ENCODE measurements at places on chromosomes 5 and 9. TPM values are rescaled to one million over a fixed set of nuclear protein-coding genes. Genes with fewer than 3 reads are reported as not detected.

- DNase-seq = peak; percentile 38
Measured at GRCh38 chr9:3181049-3181953, 337.4 kb upstream of the PUM3 start.

GLRA1 gene
- not detected for total RNA-seq

MEGF9 gene
- total RNA-seq = 3.8 TPM

GRCh38 chr5:11026543-11026942, 265.5 kb upstream of the DAP start:
- DNase-seq = no peak

ORM2 gene
- total RNA-seq = not detected

PCDHA13 gene
- not detected for total RNA-seq

DNA sequence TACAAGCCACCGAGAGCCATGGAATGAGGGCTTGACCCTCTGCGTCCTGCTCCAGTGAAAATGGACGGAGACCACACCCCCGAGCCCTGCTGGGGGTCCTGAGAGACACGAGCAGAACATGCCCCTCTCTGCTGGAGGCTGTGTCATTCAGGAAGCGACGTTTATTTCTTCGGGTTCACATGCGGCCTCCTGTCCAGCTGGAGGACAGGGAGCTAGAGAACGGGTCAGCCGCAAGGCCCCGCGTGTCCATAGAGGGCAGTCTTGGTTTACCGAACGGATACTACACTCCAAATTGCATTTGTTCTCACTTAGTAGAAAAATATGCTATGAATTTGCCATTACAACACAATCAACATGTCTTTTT, 36.1 kb downstream of the MRPL36 start:
- peak; percentile 85 for DNase-seq

DNA sequence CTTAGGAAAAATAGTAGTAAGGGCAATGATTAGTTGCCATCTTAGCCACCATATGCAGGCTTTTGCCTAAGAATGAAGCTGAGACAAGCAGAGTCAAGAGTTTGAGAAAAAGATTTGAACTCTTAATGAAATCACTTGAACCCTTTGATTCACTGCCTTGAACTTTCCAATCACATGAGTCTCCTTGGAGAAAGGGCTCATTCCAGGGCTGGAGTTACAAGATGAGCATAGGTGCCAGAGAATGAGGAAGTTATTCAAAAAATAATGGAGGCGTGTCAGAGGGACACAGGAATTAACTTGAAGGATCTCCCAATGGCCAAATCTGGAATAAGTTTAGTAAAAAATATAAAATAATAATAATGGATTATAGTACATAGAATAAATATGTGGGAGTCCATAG, 35.3 kb downstream of the MAT2B start:
- no peak for DNase-seq

IL31RA gene
- total RNA-seq = 0.89 TPM

DNA sequence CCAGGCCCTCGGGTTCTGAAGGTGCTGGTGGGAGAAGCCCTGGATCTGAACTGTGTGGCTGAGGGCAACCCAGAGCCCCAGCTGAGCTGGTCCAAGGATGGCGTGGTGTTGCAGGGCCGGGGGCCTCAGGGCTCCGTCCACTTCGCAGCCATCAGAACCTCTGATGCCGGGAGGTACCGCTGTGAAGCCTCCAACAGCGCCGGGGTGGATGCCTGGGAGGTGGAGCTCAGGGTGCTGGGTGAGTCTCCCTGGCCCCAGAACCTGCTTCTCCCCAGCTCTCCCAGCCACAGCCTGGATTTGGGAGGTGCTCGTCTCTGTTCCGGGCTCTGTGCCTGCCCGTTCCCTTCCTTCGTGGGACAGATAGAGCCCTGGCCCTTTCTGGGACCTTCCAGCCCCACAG, 75.6 kb downstream of the HMCN2 start:
- DNase-seq = no peak

DNA sequence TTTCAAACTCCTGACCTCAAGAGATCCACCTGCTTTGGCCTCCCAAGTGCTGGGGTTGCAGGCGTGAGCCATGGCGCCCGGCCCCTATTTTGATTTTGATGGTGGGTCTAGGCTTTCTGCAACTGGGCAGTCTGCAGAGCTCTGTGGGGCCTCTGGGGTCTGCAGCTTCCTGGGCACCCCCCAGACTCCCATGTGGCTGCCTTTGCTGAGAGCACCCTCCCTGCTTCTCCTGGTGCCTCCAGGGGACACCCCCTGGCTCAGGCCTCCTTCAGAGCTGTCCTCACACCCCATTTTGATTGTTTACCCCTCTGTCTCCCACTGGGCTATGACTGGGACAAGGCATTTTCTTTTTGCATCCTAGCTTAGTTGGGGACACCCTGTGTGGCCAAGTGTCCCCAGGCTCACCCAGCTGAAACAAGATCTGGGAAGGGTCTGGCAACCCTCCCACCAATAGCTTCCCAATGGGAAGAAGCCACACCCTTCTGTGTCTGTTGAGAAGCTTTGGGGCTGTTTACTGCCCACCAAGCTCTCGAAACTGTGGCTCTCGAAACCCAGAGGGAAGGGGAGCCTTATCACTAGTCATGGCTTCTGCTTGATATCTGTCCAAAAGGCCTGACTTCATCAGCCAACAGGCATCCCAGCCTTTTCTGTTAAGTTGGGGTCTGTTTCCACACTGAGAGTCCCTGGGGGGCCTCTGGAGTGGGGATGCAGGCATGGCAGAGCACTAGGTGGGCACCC, 204.4 kb upstream of the IER5L start:
- DNase-seq = no peak

DNA sequence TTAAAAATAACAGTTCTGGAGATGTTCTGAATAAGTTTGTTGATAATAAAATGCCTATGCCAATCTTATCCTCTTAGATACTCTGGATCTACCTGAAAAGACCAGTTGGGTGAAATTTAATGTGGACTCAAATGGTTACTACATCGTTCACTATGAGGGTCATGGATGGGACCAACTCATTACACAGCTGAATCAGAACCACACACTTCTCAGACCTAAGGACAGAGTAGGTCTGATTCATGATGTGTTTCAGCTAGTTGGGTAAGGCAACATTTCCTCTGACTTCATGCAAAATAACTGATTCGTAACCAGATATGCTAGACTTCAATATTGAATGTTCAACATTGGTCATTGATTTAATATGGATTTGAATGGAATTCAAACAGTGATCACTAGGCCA, 27.0 kb downstream of the ERAP2 start:
- DNase-seq = peak; percentile 20

APBA1 gene
- total RNA-seq = 4.3 TPM

DNA sequence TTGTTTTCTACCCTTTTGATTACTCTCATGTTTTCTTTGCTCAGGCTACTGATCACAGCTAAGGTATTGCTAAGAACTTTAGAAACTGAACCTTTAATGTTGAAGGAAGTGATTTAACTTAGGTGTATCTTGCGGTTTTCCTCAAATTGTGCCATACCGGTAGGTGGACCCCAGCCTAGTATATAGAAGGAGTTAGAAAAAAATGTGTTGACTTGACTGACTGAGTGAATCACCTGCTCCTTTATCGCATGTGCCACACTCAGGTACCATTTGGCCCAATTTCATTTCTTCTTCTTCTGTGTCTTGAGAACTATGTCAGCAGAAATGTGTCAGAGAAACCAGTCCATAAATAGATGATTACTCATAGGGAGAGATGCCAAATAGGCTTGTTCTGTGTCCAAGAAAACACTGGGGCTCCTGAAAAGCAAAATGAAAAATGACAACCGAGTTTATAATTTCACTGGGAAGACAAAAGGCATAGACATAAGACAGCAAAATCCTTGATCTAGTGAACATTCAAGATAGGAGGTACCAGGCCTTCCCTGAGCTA, 19.4 kb downstream of the PLPPR1 start:
- peak; percentile 7 for DNase-seq

- no peak for DNase-seq
Measured at GRCh38 chr5:178119915-178120606, 6.7 kb downstream of the N4BP3 start.

DEPDC1B gene
- total RNA-seq = 8.5 TPM

ESM1 gene
- total RNA-seq = 25.5 TPM

- DNase-seq = peak; percentile 69
Measured at GRCh38 chr9:18429070-18429469, 44.9 kb upstream of the ADAMTSL1 start.

DNA sequence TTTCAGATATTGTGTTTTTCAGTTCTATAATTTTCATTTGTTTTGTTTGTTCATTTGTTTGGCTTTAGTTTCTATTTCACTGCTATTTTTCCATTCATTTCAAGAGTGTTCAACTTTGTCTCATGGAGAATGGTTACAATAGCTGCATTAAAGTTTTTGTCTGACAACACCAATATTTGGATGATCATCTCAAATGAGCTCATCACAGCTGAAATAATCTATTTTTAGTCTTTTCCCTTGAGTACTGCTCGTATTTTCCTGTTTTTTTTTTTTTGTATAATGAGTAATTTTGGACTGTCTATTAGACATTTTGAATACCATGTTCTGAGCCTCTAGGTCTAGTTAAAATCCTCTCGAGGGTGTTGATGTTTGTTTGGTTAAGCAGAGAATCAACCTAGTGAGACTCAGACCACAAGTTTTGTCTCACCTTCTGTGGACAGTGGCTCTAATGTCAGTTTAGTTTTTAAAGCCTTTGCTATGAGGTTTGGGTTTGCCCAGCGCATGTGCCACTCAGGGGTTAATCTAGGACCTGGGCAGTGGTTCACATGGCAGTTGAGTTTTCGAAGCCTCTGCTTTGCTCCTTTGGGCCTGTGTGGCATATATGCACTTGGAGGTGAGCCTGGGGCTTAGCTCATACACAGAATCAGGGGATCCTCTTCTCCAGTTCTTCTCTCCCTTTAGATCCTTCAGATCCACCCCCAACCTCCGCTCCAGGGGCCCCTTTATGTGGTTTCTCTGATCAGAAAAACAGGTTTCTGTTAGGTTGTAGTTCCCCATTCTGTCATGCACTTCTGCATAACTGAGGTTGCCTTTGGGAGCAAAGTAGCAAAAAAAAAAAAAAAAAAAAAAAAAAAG, 79.8 kb downstream of the ARSB start:
- DNase-seq = peak; percentile 47

- DNase-seq = no peak
Measured at GRCh38 chr5:133930813-133931090, 37.7 kb downstream of the C5orf15 start.

DNA sequence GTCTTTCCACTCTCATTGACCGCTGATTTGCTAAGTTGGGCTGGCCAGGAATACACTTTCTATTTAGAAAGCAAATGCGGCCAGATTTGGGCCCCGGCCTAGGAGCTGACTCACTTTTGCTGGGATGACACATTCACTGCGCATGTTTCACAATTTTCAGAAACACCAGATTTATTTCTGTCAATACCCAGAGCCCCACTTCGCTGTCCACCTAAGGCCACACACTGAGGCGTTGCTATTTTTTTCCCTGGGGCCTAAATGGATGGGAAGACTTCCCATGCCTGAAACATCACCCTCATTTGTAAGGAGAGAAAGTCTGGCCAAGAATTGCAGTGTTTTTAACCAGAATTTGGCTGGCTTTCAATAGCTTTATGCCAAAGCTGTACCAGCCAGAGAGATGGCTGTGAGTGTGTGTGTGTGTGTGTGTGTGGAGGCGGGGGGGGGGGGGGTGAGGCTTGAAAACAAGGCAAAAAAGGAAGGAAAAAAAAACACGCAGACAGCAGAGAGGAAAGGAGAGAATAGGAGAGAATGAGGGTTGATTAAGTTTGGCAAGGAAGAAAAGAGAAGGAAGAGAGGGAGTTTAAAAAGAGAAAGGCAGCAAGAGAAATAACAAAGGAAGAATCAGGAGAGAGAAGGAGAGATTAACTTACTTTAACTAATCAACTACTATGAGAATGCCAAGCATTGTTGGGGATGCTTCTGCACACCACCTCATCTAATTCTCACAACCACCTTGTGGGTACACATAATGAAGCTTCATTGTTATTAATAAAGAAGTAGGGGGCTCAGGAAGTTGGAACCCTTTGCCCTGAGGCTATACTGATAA, 261.4 kb upstream of the KLF4 start:
- DNase-seq = peak; percentile 98

ANGPTL2 gene
- total RNA-seq = 9.0 TPM

UGT3A2 gene
- total RNA-seq = not detected

GRCh38 chr5:123350742-123351141, 72.5 kb downstream of the CEP120 start:
- DNase-seq = peak; percentile 2

DNA sequence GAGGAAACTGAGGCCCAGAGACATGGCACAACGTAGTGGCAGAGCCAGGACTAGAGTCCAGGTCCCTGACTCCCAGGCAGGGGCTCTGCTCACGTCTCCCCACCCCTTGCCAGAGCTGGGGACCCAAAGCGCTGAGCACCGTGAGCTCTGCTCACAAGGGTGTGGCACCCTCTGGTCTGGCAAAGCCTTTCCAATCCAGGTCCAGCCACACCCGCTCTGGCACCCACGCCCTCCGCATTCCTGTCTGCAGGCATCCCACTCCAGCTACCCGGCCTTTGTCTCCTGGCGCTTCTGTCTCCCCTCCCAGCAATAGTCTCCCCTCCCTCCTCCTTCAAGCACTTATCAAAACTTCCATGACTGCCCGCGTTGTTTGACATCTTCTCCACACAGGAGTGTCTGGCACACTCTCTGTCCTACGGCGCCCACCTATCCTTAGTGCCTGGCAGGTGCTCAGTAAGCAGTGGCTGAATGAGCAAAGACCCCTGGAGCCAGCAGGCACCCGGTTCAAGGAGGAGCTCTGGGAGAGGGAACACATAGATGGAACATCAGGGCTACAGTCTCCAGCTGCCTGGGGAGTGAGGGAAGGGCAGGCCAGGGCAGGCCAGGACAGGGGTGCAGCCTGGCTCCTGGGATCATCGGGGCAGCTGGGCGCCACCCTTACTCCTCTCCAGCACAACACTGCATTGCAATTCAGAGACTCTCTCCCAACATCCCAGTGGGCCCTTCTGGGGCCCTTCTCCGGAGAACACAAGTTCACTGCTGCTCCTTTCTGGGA, 12.0 kb downstream of the HIGD2A start:
- no peak for DNase-seq

TMEM232 gene
- 1.3 TPM for total RNA-seq

GRCh38 chr5:56480078-56480704, 247.1 kb upstream of the ANKRD55 start:
- peak; percentile 7 for DNase-seq

- no peak for DNase-seq
Measured at GRCh38 chr9:88775966-88776365, 215.3 kb upstream of the S1PR3 start.

GRCh38 chr9:7177383-7177782, 419.6 kb downstream of the KDM4C start:
- no peak for DNase-seq

GRCh38 chr9:14563902-14564624, 129.2 kb downstream of the ZDHHC21 start:
- no peak for DNase-seq

KLF9 gene
- 14.3 TPM for total RNA-seq

CD180 gene
- total RNA-seq = not detected

ST8SIA4 gene
- total RNA-seq = under 0.01 TPM

IFNE gene
- 1.8 TPM for total RNA-seq
